ENCODE measurements at places on chromosomes 1 and 21.

DNA sequence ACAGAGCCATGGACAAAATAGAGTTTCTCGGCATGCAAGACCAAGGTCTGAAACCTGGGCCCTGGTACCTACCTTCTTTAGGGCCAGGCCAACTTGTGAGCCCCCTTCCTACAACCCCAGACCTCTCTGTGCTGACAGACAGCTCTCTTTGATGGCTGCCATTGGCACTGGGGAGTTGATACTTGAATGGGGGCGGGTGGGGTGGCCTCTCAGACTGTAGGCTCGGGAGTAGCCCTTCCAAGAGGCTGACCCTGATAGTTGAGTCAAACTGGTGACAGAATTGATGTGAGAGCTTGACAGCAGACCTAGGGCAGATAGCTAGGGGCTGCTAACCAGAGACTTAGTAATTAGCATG is 44.7 kb upstream of the PSEN2 start:
- DNase-seq = no peak

DNA sequence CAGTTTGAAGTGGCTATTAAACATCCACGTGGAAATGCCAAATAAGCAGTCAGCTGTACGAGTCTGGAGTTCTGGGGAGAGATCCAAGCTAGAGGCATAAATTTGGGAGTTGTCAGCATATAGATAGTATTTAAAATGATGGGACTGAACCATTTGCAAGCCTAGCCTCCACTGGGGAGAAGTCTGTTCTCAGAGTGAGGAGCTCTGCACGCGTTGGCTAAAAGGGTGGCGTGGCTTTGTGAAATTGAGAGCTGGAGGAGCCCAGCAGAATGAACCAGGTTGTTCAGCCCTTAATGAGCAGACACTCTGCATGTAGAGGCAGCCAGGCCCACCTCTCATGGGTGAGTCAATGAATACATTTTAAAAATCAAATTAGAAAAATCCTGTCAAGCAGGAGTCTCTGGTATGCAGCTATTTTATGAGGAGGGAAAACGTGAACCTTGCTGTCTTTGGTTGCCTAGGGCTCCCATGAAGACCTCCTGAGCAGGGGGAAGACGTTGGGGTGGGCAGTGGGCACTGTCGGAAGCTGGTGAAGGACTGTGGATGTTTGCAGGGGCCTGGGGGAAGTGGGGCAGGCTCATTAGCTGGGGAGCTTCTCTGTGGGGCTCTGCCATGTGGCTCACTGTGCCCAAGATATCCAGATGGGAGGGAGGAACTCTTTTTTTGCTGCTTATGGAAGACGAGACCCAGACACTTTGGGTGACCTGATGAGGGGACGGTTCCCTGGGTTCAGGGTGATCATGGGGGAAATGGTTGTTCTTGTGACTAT is 18.8 kb downstream of the TMCC2 start:
- no peak for DNase-seq

DNA sequence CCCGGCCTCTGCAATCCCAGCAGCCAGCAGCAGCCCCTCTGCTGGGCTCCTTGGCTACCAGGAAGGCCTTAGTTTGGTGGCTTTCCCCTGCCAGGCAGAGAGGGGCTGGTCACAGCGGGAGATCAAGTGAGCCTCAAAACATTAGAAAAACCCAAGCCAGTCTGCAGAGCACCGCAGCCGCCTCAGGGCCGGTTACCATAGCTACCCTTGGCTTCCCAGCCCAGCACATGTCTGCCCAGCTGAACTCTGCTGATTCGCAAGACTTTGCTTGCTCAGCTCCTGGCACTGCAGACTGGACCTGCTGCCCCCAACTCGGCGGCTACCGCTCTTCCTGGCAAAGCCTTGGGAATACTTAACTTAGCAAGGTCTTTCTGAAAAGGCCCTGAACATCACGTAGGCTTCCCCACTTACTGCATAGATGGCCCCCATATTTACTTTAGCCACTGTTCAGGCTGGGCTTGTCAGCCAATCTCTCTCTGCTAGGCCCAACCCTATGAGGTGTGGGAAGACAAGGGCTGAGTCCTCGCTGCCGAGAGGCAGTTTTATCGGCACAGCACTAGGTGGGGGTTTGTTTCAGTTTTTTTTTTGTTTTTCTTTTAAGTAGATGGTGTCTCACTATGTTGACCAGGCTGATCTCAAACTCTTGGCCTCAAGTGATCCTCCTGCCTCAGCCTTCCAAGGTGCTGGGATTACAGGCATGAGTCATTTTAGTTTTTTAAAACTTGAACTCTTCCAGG is 28.6 kb upstream of the PLEKHG5 start:
- DNase-seq = peak; percentile 83

DNA sequence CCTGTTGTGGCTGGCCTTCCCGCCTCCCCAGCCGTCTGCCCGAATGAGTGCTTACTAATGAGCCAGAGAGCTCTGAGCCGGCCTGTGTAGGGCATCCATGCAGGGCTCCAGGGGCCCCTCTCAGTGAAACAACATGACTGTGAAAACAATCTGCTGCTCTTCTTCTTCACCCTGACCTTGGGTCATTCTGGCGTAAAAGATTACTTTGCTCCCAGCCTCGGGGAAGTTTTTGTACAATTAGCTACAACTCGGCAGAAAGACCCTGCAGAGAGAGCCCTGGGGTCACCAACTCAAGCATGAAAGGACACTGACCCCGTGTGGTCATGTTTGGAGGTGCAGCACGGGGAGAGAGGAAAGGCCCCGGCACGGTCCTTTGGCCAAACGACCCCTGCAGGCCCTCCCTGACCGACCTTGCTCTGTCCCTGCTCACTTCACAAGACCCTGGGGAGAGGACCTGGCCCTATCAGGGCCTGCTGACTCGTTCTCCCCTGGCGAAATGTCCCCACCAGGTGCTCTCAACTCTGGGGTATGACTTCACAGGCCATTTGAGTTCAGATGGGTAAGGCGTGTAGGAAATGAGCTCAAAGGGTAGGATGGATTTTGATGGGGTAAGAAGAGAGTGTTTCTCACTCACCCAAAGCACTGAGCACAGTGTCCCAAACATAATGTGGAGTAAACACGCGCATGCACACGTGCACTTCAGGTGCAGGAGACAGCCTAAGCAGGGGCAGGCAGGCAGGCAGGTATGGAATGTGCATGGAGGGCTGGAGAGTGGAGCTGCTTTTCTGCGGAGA is 22.9 kb upstream of the FAM20B start:
- DNase-seq = peak; percentile 47

GRCh38 chr1:246383239-246383589 is 123.9 kb downstream of the SMYD3 start:
- DNase-seq = no peak

GRCh38 chr1:202590975-202591411 is 119.3 kb downstream of the SYT2 start:
- no peak for DNase-seq

DNA sequence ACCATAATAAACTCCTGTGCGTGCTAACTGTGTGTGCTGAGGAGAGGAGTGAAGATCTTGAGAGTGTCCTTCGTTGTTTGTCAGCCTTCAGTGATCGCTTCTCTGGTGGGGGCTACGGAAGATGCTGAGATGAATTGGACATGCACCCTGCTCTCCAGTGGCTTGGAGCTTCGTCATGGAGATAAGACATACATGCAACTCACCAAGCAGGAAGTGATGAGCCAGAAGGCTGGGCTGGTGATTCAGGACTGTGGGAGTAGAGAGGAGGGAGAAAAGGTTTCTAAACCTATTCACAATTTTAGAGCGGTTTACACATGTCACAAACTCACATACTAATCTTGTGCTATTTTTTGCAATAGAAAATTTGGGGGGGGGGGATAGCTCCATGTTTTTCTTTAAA is 128.9 kb upstream of the ADAR start:
- peak; percentile 71 for DNase-seq

DNA sequence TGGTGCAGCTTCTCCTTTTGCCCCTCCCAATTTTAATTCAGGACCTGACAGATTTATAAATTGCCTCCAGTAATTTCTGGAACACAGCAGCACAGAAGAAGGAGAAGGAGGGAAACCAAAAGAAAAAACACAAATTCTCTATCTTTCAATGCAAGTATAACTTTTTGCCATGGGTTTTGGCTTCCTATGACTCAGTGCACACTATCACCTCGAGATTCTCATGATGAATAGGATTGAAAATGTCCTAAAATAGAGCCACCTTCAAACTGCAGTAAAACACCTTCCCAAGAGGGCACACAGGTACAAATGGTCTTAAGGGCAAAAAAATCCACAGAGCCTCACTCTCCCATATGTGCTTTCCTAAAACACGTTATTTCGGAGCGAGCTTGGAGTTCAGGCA is 113.6 kb downstream of the HLCS start:
- DNase-seq = no peak

- DNase-seq = no peak
These were observed 51.5 kb downstream of the PRKAA2 start for GRCh38 chr1:56696663-56697062.

GRCh38 chr1:184878002-184878401 is 96.3 kb downstream of the NIBAN1 start:
- no peak for DNase-seq

DNA sequence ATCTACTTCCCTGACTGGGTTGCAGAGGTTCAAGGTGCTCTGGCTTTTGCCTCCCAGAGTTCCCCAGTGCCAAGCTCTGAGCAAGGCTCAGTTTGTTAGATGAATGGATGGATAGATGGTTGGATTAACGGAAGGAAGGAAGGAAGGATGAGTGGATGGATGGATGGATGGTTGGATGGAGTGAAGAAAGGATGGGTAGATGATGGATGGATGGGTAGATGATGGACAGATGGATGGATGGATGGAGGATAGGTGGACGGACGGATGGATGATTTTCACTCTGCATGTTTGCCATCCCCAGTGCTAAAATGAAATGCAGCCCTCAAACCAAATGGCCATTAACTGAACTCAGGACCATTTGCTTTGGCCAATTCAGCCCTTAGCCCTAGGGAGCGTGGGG is 27.4 kb upstream of the TENT5C start:
- DNase-seq = no peak

GRCh38 chr21:29487154-29487553 is 188.4 kb downstream of the BACH1 start:
- DNase-seq = no peak

DNA sequence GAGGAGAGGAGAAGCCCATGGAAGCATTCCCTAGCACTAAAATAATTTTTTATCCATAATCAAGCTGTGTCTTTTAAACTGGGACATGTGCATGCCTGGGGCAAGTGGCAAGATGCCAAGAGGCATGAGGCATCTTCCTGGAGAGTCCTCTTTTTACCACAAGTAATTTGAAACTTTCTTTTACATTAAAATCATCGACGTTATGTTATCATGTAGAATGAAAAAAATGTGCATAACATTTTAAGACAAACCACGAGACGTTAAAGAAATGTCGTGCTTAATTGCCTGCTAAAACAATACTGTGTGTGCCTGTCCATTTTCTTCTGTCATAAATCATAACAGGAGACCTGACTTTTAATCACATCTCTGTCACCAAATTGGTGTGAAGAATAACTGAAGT is 1.5 kb downstream of the STYXL2 start:
- peak; percentile 55 for DNase-seq

DNA sequence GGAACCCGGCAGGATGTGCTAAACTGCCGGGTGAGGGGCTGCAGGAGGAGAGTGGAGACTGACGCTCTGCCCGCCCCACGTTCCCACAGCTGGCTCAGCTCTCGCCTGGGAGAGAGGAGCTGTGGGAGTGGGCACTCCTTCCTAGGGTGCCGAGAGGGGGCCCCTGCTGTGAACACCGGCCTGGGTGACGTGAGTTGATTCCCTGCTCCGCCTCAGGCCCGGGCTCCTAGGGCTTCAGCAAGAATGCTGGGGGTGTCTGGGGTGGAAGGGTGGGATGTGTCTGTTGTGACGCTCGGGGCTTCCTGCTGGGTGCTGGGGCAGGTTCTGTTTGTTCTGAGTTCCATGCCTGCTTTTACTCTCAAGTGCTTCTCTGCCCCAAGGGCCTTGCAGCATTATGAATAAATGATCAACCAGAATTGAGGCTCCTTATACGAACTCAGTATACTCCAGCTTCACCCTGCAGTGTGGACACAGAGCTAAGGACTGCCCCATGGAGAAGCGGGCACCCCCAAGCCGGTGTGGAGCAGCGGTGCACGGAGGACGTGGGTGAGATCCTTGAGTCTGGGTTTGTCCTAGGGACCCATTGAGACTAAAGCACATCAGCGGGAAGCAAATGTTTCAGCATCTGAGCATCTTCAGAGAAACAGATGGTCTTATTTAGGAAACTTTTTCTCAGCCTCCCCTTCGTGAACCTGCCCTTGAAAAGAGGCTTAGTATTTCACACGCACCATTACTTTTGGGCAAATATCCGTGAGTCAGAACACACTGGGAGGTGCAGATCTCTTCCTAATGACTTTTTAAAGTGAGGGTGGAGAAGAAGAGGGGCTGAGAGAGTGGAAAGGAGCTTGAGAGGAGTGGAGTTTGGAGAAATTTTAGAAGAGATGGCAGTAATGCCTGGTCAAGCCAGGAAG is 41.7 kb downstream of the SYT6 start:
- no peak for DNase-seq

DNA sequence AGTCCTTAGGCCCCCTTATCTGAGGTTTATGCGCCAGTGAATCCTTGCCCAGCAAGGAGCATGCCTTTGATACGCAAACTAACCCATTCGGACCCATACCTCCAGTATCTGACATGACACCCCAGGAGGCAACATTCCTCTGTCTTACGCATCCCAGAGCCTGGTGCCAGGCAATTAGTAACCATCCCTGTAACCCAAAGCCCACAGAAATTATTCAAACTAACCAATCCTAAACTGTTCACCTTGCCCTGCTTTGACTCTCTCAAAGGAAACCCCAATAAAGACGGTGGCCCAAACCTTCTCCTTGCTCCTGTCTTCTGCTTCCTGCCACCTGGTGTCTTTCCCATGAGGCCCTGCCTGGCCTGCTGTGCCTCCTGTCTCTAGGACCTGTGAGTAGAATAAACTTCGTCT is 36.4 kb downstream of the ZNF496 start:
- peak; percentile 21 for DNase-seq

DNA sequence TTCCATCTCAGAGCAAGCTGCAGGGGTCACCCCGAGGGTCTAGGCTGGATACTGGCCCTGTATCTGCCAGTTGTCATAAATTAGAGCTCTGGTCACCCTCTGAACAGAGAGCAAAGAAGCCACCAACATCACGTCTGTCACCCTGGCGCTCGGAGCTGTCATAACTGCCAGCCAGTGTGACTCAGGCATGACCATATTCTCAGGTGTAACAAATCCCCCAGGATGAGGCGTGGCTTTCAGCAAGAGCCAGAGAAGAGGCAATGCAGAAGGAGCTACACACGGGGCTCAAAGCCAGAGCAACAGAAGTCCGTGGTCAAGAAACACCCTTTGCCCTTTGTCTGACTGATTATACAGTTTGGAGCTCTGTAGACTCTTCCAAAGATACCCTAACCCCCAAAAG is 40.0 kb downstream of the PRAMEF20 start:
- DNase-seq = no peak

- DNase-seq = no peak
These were observed 160.8 kb downstream of the VAV3 start for GRCh38 chr1:107804134-107804533.

DNA sequence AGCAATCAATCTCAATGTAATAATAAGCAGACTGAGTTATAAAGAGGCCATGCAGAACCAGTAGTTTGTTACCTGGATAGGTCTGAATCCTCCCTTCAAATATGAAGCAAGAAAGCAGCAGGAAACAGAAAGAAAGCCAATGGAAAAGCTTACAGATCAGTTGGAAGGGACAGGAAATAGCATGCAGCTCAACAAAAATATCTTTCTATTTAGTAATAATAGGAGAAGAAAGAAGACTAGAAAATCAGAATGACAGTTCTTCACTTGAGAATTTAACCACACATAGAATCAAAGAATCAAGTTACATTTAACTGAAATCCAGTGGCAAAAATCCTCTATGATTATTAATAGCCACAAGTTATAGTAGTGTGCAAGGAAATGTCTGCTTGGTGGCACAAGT is 194.4 kb downstream of the EIF4G3 start:
- DNase-seq = peak; percentile 31

Data from AG10803 (cell line).